HFFc6 (cell line): ENCODE measurements at places on chromosomes 7 and 10. TPM values are rescaled to one million over a fixed set of nuclear protein-coding genes. Genes with fewer than 3 reads are reported as not detected.

The GPR26 gene
- not detected in 3 replicates for total RNA-seq

DNA sequence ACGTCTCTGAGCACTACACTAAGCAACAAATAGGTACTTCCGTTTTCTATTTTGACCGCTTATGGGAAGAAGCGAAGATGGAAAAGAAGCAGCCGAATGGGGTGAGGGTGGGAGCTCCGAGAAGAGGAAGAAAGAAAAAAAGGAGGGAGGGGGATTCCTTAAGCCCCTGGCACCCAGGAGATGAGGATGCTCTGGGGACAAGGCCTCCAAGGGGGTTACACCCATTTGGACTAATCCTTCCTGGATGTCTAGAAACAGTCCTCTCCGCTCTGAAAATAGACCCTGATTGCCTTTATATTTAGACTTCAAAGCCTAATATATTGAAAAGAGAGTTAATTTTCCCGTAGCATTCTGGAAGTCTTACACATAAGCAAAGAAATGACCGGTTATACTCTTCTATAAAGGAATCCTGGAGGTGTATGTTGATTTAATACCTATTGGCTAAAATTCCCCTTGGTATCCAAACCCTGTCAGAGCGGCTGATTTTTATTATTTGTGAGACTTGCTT, 676 bp upstream of the HTR7 start:
- DNase-seq = no peak

GRCh38 chr10:28316696-28317095, 13.8 kb upstream of the MPP7 start:
- DNase-seq = no peak

The GNB2 gene
- total RNA-seq = 314 to 353 TPM (median 316 TPM) in 3 replicates

The SLIT1 gene
- not detected in 3 replicates for total RNA-seq

- DNase-seq = no peak
Observed at GRCh38 chr7:146772601-146773000, 656.0 kb downstream of the CNTNAP2 start.

GRCh38 chr7:67807826-67808225, 811.2 kb downstream of the TYW1 start:
- no peak for DNase-seq

DNA sequence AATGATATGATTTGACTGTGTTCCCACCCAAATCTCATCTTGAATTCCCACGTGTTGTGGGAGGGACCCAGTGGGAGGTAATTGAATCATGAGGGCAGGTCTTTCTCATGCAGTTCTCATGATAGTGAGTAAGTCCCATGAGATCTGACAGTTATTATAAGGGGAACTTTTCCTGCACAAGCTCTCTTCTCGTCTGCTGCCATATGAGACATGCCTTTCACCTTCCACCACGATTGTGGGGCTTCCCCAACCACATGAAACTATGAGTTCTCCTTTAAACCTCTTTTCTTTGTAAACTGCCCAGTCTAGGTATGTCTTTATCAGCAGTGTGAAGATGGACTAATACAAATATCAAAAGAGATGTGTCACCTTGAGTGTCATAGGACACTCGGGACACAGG, 502.7 kb upstream of the PODXL start:
- DNase-seq = no peak
